ENCODE measurements at places on chromosomes 3 and 15.

- DNase-seq: no peak
Observed at GRCh38 chr3:150738688-150739087, 24.3 kb downstream of the SIAH2 start.

DNA sequence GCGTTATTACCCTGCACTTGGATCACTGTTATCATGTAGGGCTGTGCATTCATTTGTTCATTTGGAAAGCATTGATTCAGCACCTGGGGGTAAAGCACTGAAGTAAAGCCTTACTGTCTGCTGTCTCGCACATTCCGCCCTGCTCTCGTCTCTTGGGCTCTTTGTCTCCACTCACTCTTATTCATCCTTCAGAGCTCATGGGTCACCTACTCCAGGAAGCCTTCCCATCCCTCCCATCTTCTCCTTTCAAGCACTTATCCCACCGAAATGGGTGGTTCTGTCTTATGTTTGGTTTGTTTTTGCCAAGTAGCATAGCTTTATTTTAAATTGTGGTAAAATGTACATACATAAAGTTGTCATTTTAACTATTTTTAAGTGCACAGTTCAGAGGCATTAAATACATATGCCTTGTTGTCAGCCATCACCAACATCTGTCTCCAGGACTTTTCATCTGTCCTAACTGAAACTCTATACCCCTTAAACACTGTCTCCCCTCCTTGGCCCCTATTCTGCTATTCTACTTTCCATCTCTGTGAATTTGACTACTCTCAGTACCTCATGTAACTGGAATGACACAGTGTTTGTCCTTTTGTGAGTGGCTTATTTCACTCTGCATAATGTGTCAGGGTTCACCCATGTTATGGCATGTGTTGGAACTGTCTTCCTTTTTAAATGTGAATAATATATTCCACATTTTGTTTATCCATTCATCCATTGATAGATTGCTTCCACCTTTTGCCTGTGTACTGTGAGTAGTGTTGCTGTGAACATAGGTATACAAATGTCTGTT, 9.3 kb downstream of the DIS3L start:
- no peak for DNase-seq

- DNase-seq: no peak
Observed at GRCh38 chr3:49609815-49610214, 55.5 kb downstream of the BSN start.

- DNase-seq: no peak
Observed at GRCh38 chr3:71395470-71395869, 188.1 kb downstream of the FOXP1 start.

- peak; percentile 95 for DNase-seq
Observed at GRCh38 chr3:157573281-157573680, 70.1 kb upstream of the VEPH1 start.

GRCh38 chr3:42802876-42803413, 1.3 kb downstream of the HIGD1A start:
- DNase-seq: no peak

DNA sequence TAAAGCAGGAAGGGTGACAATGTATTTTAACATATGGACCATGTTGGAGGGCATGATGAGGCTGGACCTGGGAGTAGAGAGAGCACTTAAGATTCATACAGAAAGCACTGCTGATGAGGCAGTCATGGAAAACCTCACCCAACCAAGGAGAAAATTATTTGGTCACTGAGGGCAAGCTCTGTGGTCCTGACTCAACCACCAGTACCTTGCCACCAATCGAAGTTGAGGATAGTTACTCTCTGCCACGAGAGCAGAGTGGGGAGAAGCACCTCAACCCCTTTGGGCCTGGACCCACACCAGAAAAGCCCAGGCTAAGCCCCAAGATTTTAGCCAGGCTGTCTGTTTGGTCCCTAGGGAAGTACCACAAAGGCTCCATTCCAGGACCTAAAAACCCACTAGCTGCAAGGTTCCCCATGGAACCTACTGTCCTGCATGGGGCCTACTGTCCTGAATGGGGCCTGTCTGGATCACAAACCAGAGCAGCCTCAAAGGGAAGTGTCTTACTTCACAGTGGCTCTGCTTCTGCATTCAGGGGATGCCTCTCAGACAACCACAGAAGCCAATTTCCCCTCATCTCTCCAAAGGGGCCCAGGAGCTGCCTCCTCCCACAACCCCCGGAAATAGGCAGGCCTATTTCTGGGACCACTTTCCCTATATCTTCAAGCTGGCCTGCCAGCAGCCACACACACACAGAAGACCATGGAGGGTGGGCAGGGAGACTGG, 4.2 kb downstream of the CCDC71 start:
- DNase-seq: no peak

DNA sequence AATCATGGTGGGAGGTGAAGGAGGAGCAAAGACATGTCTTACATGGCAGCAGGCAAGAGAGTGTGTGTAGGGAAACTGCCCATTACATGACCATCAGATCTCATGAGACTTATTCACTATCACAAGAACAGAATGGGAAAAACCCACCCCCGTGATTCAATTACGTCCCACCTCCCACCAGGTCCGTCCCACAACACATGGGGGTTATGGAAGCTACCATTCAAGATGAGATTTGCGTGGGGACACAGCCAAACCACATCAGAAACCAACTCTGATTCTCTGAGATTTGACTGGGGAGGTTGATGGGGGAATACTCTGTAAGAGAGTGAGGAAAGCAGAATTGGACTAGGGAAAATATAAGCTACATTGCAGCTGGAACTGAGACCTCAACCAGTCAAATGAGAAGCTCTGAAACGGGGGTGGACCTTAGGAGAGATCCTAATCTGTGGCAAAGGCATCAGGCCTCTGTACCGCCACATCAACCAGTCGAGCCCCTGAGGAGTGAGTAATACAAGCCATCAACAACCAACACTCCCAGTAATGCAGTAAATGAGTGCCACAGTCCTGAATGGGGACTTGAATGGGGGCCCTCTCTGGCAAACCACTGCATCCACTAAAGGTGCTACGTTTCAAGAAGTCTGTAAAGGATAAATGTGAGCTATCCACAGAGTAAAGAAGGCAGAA, 207.9 kb upstream of the GADL1 start:
- DNase-seq: no peak

- DNase-seq: no peak
Observed at GRCh38 chr3:155032918-155033317, 47.2 kb upstream of the MME start.

DNA sequence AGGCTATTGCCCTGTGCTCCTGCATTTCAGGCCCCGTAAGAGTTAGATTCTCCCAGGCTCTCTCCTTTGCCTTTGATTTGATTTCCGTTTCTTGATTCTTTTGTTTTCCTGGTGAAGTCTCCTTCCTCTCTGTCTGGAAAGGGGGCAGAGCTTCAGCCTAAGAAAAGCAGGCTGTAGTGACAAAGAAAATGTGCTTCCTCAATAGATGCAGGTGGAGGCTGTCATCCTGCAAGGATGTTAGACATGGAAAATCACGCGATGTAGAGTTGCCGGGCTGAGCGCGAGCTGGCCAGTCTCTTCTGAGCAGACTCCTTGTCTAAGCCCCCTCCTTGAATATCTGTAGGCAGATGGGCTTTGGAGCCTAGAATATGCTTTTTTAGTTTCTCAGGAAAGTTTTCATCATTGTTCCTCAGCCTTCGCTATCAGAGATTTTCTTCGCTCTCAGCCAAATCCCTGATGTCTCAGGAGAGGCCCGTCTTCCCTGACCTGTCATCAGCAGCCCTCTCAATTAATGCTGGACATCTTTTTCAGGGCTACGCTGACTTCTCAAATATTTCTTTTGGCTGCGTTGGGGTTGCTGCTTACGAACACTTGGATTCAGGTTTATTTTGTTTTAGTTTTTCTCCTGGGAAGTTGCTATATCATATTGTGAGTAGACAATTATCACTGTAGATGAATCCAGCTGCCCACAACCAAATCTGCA, 163.6 kb downstream of the ITPR1 start:
- DNase-seq: no peak

DNA sequence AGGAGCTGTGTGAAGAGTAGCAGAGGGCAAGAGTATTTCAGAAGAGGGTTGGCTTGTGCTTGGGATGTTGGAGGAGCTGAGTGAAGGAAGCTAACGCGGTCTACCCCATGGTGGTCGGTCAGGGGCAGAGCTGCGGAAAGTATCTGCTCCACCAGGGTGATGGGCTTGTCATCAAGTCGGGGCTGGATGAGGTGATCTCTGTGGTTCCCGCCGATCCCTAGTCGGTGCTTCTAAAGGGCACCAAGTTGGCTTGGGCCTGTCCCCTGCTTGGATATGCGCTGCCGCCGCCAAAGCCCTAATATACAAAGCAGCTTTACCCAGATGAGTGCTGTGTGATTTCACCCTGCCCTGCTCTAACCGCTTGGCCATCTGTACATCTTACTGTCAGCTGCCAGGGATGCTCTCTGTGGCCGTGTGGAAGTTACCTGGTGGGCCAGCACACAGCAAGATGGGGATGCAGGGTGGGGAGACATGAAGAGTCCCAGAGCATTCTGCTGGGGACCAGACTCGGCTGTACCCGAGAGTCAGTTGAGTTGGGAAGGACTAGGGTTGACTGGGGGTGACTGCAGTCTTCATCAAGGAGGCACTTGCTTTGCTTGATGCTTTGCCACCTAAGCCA, 226.1 kb upstream of the BHLHE40 start:
- DNase-seq: no peak

- DNase-seq: no peak
Observed at GRCh38 chr3:34141841-34142337, 343.5 kb downstream of the PDCD6IP start.

GRCh38 chr15:95645791-95646338, 684.6 kb upstream of the NR2F2 start:
- no peak for DNase-seq

GRCh38 chr15:47975427-47975826, 145.4 kb upstream of the SLC24A5 start:
- DNase-seq: no peak

DNA sequence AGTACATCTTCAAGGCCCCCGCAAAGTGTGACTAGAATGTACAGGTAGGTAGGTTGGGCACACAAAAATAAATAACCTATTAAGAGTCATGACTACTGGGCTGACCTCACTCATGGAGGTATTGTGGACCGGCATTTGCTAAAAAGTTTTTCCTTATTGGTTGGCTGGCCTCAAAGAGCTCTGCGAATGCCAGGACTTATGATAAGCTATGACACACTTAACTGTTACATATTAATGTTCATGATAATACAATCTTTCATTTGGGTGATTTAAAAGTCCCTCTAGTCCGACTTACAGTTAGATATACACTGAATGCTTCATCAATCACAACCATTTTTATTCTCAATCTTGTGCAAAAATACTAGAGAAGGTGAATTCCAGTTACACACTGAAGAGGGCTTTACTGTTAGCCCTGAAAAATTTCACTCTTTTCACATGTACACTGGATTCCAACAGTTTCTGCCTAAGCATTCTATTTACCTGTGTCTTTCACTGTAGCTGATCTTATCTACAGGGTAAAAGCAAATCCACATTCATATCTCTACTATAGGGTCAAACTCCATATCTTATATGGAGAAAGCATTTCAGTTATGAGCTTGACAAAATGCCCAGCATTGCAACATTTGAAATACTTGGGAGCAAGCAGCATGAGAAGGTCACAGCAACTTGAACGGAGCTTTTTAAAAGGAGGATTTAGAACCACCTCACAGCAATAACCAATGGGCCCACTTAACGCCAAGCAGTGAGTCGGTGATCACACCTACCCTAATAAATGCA, 329.1 kb downstream of the FOXP1 start:
- no peak for DNase-seq

- no peak for DNase-seq
Observed at GRCh38 chr15:74460298-74460697, 662 bp downstream of the UBL7 start.

DNA sequence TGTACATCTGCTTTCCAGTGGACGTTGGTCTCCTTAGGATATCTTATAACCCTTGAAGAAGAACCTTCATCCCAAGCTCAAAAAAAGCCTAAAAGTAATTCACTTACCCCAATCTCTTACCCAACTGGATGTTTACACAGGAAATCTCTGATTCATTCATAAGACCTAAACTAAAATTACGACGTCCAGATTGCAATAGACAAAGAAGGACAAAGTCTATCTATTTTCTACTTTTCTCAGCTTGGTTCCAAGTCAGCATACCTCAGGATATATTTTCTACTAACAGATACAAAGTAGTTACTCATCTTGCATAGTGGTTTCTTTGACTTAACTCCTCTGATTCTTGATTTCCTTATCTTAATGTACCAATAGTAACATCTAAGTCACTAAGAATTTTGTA, 669.9 kb downstream of the OTOL1 start:
- no peak for DNase-seq

DNA sequence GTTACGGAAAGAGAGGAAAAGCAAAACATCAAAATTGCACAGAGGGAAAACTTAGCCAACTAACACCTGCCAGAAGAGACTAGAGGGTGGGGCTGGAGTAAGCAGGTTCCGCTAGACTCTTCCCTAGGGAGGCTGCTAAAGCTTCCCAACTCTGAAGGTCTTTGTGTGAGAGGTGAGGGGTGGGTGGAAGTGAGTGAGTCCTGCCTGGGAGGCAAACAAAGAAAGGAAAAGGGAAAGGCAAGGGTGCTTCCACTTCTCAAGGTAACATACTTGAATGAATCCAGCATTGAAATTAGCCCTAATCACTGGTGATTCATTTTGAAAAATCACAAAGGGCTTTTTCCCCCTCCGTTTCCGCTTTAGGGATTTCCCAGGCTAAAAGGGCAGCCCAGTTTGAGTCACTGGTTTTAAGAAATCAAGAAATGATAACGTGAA, 220.5 kb upstream of the ADAMTS9 start:
- no peak for DNase-seq

DNA sequence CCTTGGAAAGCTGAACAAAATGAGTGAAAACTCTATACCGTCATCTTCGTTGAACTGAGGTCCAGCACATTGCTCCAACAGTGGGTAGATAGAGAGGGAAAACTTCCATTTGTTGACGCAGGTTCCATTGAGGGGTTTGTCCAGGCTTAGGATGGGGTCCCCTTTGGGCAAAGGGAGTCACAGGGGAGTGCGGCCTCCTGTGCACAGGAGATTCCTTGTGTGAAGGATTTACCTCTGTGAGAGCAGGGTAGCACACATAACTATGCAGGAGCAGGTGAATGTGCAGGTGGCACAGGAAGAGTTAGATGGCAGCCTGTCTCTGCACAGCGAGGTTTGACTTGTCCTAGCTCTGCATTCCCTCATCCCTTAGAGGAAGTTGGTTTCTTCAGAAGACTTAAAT, 139.3 kb downstream of the SNRPN start:
- DNase-seq: no peak

- no peak for DNase-seq
Observed at GRCh38 chr3:159913712-159914414, 74.8 kb upstream of the IL12A start.

DNA sequence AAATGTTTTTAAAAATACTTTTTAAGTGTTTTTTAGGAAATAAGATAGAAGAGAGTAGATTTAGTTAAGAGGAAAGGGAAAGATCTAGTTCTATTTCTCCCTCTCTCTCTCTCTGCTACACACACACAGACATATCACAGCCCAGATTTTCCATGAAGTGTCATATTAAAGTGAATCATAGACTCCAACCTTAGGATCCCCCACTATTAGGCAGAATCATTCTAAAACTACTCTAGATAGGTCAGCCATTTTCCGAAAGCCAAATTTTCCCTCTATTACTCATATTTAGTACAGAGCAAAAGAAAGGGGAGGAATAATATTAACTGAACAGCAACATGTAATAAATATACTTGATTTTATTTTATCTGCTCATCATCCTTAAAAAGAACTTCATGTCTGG, 45.1 kb upstream of the RSL24D1 start:
- DNase-seq: no peak

Measured in AG09309 (cell line).